NCI-H526 treated with DMSO at 0.1 percent for 48 hours (cell line): ENCODE measurements at places on chromosomes 1 and 21.
A peak's percentile ranks its signal among the peaks of the same experiment; 100 is the strongest.

- no peak for DNase-seq
Observed at GRCh38 chr21:37208056-37208721, 58.9 kb downstream of the VPS26C start.

DNA sequence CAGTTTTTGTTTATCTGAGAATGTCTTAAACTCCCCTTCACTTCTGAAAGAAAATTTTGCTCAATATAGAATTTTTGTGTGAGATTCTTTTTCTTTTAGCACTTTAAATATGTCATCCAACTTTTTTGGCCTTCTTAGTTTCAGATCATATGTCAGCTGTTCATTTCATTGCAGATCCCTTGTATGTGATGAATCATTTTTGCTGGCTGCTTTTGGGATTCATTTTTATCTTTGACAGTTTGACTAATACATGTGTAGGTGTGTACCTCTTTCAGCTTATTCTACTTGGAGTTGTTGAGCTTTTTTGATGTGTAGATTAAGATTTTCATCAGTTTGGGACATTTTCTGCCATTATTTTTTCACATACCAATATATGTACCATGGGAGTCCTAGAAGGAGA lies 156.8 kb downstream of the FASLG start:
- DNase-seq = no peak

GRCh38 chr1:24502709-24503058 lies at the start of gene RCAN3:
Gene RCAN3, plus strand, starts transcription at chr1:24502836. Its CDS starts 11,537 bp downstream, at chr1:24514373.
- peak; percentile 88 for DNase-seq

GRCh38 chr1:12339811-12340543 lies 110.1 kb downstream of the VPS13D start:
- DNase-seq = peak; percentile 7

DNA sequence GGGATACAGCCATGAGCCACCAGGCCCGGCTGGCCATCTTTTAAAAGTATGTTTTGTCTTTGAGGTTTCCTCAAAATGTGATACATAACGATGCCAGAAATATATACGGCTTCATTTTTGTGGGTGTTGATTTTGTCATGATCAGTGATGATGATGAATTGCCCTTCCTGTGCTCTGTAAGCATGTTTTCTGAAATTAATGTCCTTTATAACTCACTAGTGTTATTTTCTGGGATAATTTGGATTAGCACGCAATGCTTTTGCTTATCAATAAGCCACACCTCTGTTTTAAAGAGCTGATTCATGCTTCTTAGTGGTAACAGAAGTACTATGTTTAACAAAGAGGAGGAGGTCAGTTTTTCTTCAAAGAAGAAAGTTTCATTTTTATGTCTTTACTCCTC lies 25.6 kb downstream of the PHACTR4 start:
- no peak for DNase-seq

DNA sequence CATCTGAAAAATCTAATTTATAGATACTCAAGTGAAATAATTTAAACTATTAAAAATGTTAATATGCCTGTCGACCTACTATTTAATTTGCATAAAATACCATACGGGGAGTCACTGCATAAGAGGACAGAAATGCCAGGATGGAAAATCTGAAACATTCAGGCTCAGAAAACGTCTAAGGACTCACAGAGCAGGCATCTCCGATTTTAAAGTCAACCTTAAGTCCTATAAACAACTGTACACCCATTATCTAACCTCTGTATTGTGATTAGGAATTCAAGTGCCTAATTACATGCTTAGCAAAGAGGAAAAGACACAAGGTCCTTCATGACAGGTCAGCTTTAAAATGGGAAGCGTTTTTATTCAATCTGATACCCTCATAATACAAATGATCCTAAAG lies 49.2 kb downstream of the ZBTB18 start:
- no peak for DNase-seq

- DNase-seq = no peak
Observed at GRCh38 chr1:156777573-156777972, 10.2 kb downstream of the PRCC start.

GRCh38 chr1:58594546-58594945 lies 17.5 kb upstream of the TACSTD2 start:
- no peak for DNase-seq

GRCh38 chr1:3418600-3418999 lies 35.9 kb upstream of the ARHGEF16 start:
- DNase-seq = no peak

- no peak for DNase-seq
Observed at GRCh38 chr1:9004031-9004699, 22.1 kb downstream of the SLC2A7 start.

DNA sequence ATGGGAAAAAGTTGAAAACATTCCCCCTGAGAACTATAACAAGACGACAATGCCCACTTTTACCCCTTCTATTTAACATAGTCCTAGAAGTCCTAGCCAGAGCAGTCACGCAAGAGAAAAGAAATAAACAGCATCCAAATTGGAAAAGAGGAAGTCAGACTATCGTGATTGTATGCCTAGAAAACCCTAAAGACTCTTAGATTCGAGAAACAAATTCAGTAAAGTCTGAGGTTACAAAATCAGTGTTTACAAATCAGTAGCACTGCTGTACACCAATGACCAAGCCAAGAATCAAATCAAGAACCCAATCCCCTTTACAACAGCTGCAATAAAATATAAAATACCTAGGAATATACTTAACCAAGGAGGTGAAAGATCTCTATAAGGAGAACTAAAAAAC lies 72.4 kb downstream of the POU2F1 start:
- no peak for DNase-seq

- no peak for DNase-seq
Observed at GRCh38 chr1:212601524-212601923, 7.0 kb upstream of the ATF3 start.

GRCh38 chr21:45787371-45787770 lies 143.8 kb downstream of the PCBP3 start:
- no peak for DNase-seq

GRCh38 chr1:160177231-160177630 lies 13.1 kb upstream of the CASQ1 start:
- no peak for DNase-seq

GRCh38 chr1:48205522-48205921 lies 17.0 kb upstream of the SLC5A9 start:
- DNase-seq = no peak

GRCh38 chr1:21894034-21894881 lies 42.9 kb downstream of the HSPG2 start:
- DNase-seq = no peak

- no peak for DNase-seq
Observed at GRCh38 chr21:36743446-36743845, 44.5 kb downstream of the SIM2 start.

DNA sequence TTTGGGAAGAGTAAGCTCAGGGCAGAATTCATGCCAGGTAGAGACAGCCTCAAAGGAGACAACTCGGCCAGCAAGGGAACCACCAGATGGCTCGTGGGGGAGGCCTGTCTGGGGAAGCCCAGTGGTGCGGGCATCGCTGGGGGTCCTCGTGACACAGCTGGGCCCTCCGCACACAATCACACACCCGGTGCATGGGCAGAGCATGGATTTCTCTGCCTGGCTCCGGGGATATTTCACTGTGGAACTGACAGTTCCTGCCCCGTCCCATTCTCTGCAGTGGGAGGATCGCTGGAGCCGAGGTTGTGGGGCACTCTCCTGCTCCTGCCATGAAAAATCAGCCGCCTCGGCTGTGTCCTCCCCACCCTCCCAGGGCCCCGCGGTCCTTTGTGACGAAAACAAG lies 108.0 kb downstream of the CRYAA start:
- DNase-seq = no peak

DNA sequence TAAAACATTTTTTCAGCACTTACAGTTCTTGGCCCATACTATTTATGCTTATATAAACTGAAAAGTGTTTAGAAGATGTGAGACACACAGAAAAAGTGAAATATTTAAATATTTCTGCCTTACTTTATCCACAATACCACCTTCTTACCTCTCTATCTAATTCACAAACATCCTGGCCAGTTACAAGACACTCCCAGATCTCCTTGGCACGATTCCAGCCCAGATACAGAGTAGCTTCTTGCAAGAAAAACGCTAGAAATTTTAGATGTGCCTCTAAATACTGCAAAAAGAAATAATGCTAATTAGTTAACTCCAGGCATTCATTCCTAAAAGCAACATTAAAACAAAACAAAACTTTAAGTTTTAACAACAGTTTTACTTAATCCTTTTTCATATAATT lies 68.4 kb downstream of the USP24 start:
- no peak for DNase-seq

- DNase-seq = peak; percentile 100
Observed at GRCh38 chr1:44405031-44405797, at the start of gene RNF220. Gene RNF220, plus strand, starts transcription at chr1:44405255.

DNA sequence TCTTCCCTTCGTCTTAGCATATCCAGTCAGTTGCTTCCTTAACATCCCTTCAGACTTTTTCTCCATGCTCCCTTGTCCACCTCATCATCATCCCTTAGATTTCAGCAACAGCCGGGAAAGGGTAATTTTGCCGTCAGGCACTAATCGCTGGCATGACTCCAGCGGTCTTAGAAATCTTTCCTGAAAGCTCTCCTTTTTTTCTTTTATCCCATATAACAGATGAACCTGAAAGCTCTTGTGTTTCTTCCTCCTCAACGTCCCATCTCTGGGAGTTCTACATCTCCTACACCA lies 10.4 kb upstream of the BOLA1 start:
- DNase-seq = no peak

- no peak for DNase-seq
Observed at GRCh38 chr1:151371370-151372057, 991 bp downstream of the SELENBP1 start.

GRCh38 chr1:22284906-22285548 lies 142.1 kb upstream of the WNT4 start:
- no peak for DNase-seq

- DNase-seq = peak; percentile 62
Observed at GRCh38 chr1:243253926-243254232, 1.2 kb downstream of the CEP170 start.

- no peak for DNase-seq
Observed at GRCh38 chr1:1985375-1986050, 18.1 kb downstream of the CFAP74 start.

DNA sequence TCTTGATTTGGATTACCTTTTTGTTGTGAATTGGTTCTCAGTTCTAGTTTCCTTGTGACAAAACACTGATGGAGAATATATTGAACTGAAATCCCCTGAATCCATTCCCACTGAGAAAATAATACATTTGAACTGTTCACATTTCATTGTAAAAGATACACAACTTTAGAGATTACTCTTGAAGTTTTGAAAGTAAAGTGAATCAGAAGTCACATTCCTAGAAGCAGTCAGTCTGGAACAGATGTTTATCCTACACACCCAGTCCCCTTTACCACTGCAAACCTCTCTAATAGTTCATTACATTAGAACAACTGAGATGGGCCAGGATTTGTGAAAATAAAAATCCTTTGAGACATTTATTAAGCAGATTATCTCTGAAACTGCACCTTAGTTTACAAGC lies 3.4 kb downstream of the RERE start:
- DNase-seq = no peak

- no peak for DNase-seq
Observed at GRCh38 chr1:25631750-25632485, 15.3 kb downstream of the MAN1C1 start.

DNA sequence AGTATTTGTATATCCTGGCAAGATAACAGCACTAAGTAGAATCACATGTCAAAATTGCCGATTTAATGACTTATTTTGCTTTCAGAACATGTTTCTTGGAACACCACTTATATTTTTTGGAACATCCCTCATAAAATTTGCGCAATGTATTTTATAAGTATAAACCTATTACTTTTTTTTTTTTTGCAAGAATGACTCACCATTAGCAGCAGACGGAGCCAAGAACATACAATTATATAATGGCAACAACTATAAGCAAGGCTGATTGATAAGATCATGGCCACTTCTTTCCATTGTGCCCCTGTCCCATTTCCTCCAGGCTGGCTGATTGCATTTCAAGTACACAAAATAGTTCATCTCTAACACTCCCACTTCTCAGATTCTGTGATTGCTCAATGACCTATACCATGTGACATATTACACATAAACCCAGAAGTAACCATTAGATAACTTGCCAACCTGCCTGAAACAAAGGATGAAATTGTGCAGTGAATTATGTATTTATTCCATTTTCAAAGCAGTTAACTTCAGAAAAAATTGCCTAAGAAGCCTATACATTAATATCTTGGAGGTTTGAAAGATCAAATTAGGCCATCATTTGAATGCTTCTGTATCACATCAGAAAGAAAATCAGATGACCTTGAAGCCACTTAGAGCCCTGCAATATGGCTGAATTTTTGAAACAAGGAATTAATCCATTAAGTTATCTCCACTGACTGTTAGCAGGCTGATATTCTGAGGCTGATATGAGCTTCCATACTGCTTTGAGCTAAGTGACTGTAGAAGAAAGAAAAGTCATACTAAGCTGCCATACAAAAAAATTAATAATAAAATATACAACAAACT lies 77.8 kb upstream of the PRMT6 start:
- DNase-seq = no peak

- DNase-seq = no peak
Observed at GRCh38 chr1:70355920-70356319, 1.4 kb upstream of the ANKRD13C start.

- DNase-seq = no peak
Observed at GRCh38 chr1:181452746-181453145, 30.6 kb upstream of the CACNA1E start.

DNA sequence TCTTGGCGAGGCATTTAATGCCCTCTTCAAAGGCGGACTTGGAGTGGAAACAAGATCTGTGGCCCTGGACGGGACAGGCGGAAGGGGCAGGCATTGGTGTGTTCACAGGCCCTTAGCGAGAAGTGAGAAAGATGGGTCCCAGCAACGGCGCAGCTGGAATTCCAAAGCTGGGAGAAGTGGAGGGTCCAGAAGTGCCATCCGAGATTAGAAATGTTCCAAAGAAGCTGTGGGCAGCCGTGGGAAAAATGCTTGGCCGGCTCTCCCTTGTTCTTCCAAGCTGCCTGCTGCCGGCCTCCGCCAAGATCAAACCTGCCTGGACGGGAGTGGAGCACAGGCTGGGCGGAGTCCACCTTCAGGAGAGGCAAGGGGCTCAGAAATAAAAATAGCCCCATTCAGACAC lies 69.4 kb upstream of the ACTRT2 start:
- DNase-seq = no peak

GRCh38 chr1:5921129-5921528 lies 71.1 kb downstream of the NPHP4 start:
- DNase-seq = no peak

DNA sequence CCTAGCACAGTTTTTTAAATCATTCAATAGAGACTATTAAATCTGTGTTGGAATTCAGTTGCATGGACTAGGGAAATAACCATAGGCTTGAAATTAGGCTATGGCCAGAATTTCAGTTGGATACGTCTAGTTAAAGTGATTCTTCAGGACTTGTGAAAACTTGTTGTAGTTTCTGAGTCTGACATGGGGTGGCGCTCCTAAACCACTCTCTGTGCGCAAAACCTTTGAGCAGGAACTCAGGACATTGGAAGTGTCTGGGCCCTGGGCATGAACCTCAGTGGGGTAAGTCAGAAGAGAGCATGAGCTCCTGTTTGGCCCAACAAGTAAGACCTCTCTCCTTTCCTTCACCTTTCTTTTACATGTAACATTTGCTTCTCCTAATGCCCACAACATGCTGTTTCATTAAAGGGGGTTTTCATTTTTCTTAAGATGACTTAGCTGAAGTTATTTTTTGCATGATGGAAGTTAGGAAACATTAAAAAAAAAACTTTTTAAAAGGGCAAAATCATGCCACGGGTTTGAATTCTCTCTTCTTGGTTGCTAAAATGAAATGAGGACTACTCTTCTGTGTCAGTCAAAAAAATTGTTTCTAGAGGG lies 17.1 kb upstream of the CCDC190 start:
- peak; percentile 66 for DNase-seq

GRCh38 chr21:46188226-46189212 lies 4.3 kb upstream of the SPATC1L start:
- no peak for DNase-seq

GRCh38 chr1:154840269-154841176 lies 29.6 kb downstream of the KCNN3 start:
- no peak for DNase-seq
